ENCODE measurements at places on chromosomes 11 and 22. TPM values are rescaled to one million over a fixed set of nuclear protein-coding genes. Genes with fewer than 3 reads are reported as not detected.
A peak's percentile ranks its signal among the peaks of the same experiment; 100 is the strongest.

- DNase-seq = no peak
Measured at GRCh38 chr11:15930442-15931025, 425.8 kb downstream of the SOX6 start.

DNA sequence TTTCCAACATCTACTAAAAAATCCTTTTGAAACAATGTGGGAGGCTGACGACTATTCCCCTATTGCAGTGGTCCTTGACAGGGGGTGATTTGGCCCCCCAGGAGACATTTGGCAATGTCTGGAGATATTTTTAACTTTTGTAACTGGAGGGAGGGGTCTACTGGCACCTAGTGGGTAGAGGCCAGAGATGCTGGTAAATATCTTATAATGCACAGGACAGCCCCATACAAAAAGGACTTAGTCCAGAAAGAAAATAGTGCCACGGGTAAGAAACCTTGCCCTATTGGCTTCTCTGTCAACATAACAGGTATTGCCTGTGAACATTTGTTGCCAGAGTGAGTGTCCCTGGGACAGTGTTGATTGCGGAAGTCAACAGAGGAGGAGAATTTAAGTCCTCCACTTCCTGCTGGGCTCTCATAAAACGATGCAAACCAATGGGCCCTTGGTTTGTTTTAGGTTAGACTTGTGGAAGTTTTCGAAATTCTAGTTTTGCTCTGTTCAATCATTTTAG is 101.6 kb downstream of the MAML2 start:
- DNase-seq = no peak

- peak; percentile 77 for DNase-seq
Measured at GRCh38 chr11:47924184-47924691, 56.1 kb upstream of the PTPRJ start.

DNA sequence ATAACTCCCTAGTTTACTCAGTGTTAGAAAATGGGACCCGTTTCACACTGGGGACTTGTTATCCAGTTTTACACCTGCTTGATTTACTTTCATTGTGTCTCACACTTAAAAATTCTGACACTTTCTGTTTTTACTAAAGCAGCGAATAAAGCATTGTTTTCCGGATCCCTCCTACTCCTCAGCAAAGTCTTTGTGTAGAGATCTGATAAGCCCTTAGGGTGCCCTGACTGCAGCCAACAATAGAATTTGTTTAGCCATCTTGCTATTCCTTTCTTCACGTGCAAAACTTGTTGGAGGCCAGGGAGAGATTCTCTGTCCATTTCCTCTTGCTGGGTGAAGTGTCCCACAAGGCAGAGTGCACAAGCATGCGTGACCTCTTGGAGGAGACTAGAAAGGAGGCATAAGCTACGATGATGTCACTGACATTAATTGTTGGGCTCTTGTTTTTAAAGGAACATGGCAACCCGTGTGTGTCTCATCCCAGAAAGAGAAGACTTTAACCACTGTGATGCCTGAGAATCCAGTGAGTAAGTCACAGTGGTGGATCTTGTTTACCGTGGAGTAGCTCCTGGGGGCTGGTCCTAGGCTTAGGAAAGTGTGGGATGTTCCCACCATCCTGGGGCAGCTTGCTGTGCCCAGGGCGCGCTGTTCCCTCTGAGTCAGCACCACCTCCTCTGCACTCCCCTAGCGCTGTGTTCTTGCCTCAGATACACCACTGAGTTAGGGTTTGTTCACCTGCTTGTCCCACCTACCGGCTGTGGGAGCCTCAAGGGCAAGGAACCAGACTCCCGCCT is 27.7 kb downstream of the MICAL2 start:
- no peak for DNase-seq

DNA sequence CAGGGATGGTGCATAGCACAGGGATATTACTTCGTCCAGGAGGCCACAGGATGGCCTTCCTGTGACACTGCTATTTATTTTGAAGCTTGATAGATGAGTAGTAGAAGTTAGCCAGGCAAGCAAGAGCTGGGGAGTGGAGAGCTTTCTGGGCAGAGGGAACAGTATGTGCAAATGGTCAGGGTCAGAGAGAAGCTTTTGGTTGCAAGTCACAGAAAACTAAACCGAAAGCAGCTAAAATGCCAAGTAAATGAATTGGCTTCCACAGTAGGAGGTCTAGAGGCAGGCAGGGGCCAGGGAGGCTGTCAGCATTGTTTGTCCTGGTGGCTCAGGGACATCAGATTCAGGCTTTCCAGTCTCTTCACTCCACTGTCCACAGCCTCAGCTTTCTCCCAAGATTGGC is 247.5 kb downstream of the GRIK4 start:
- DNase-seq = no peak

DNA sequence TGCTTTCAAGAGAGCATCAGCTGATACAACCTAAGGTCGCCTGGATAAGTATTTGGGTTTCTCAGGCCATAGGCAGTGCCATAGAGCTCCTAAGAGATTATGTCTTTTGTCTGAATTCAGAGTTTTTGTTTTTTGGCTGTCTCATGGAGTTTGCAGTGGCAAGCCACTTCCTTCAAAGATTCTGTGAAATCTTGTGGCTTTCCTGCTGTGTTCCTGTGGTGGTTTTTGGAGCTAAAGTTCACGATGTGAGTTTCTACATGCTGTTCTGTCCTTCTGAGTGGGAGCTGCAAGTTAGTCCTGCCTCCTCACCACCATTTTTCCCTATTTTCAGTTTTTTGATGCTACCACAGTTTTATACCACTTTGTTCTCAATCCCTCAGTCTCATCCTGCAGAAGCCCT is 111.4 kb downstream of the COMMD9 start:
- DNase-seq = no peak

- no peak for DNase-seq
Measured at GRCh38 chr11:78542007-78542406, 32.7 kb downstream of the NARS2 start.

DNA sequence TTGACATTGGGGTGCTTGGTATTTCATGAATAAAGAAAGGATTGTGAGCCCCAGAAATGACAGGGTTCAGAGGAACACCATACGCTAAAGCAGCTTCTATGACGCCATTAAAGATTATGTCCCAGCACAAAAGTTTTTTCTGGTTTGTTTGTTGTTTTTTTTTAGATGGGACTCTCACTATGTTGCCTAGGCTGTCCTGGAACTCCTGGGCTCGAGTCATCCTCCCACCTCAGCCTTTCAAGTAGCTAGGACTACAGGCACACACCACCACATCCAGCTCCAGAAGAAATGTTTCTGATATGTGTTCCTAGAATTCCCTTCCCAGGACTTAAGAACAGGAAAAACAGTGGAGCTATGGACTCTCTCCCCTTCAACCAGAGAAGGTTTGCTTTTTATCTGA is 2.6 kb upstream of the RHOG start:
- no peak for DNase-seq

DNA sequence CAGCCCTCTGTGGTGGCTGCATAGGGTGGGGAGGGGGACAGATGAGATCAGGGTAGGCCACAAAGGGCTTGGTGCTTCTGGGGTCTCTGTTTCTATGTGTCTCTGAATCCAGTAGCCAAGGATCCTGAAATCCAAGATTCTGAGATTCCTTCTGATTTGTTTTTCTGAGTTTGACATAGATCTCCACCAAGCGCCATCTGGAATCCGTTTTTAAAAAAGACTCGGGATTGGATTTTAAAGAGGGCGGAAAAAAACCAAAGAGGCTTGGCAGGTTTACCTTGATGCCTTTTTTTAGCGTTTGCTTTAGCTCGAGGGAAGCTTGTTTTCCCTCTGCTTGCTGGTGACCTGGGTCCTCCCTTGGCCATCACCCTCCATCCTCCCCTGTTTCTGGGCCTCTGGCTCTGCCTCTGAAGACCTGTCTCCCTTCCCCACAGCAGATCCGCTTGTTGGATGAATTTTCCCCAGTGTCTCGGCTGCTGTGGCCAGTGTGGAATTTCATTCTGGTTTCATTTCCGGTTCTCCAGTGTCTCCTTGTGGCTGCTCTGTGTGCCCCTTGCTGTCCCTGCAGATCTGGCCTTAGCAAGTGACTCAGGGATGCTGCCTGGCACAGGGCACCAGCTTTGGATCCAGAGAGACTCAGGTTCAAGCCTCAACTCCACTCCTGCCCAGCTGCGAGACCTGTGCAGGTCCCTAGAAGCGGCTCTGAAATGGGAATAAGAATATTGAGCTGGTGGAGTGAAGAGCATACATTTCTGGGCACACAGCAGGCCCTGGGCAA is 15.1 kb downstream of the SYNGR1 start:
- DNase-seq = no peak

GRCh38 chr22:39459681-39460080 is 2.9 kb downstream of the MGAT3 start:
- no peak for DNase-seq

RTN4R gene
- total RNA-seq = 16.3 TPM

KRTAP5-7 gene
- total RNA-seq = not detected

Measured in Panc1 (cell line).